ENCODE measurements at places on chromosomes 3 and 15.

DNA sequence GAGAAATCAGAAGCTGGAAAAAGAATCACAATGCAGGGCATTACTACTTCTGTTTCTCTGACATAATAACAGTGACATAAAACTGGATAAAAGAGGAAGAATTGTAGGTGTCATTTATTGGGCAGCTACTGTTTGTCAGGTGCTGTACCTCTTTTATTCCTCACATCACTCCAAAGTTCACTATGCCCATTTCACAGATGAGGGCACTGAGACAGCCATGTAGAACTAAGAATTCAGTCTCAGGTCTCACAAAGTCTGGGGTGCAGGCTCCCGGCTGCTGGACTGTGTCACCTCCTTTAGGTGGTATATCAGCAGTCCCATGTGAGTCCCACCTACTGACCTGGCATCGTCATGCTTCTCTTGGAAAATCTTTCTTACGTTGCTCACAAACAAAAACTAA, 20.8 kb downstream of the TMEM212 start:
- DNase-seq, result no peak

DNA sequence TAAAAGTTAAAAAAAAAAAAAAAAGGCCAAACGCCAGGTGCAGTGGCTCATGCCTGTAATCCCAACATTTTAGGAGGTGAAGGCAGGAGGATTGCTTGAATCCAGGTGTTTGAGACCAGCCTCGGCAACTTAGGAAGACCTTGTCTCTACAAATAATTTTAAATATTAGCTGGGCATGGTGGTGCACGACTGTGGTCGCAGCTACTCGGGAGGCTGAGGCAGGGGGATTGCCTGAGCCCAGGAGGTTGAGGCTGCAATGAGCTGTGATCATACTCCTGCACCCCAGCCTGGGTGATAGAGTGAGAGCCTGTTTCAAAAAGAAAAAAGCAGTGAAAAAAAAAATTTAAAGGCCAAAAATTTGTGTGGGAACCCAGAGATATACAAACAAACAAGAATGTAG, 2.7 kb upstream of the DLEC1 start:
- no peak for DNase-seq

DNA sequence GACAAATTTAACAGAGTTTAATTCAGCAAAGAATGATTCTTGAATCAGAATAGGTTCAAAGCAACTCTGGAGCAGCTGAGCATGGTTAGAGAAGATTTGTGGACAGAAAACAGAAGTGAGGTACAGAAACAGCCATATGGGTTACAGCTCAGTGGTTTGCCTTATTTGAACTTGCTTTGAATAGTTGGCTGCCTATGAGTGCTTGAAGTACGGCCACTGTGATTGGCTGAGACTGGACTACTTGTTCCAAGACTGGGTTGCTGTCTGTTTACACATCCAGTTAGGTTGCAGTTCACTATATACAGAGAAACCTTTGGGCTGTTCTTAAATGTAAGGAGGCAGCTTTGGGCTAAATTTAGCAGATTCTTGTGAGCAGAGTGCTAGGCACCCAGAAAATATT, 79.4 kb upstream of the CADPS start:
- no peak for DNase-seq

DNA sequence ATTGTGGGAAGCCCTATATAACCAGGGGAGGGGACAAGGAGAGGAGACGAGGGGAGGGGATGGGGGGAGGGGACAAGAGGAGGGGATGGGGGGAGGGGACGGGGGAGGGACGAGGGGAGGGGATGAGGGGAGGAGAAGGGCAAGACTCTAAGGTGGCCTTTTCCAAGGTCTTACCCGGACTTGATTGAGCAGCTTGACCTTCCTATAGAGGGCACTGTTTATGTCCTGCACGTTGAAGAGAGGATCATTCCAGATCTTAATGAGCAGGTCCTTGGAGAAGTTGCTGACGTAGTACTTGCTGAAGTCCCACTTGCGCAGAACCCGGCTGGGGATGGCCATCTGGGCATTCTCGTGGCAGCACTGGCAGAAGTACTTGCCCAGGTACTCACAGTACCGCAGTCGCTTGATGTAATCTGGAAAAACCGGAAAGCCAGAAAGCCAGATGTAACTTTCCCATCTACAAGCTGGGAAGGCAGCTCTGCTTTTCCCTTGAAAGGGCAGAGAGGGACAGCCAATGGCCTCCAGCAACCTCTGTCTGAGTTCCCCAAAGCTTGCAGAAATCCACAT, 55.7 kb downstream of the RUBCN start:
- DNase-seq, result no peak

GRCh38 chr3:179716226-179716625, 63.4 kb downstream of the USP13 start:
- DNase-seq, result no peak

DNA sequence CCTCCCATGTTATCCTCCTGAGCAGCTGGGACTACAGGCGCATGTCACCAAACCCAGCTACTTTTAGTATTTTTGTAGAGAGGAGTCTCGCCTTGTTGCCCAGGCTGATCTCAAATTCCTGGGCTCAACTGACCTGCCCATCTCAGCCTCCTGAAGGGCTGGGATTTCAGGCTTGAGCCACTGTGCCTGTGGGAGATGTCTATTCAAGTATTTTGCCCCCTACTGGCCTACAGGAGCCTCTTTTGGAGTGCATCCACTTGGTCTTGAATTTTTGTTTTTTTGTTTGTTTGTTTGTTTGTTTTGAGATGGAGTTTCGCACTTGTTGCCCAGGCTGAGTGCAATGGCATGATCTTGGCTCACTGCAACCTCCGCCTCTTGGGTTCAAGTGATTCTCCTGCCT, 3.2 kb upstream of the DHX30 start:
- DNase-seq, result no peak

DNA sequence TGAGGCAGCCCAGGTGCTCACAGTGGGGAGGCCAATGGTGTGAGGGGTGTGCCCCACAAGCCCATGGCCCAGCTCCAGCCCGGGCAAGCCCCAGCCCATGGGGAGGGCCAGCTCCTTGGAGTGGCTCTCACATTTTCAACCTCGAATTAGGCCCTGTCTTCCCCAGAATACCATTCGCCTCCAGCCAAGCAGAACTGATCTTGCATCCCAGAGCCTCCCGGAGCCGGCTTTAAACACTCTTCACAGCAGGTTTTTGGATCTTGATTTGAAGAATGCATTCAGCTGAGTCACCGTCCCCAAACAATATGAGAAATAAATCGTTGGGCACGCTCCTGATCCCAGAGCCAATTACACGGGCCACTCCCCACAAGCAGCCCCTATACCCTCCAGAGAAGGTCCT, 23.7 kb downstream of the TPRA1 start:
- DNase-seq, result no peak

DNA sequence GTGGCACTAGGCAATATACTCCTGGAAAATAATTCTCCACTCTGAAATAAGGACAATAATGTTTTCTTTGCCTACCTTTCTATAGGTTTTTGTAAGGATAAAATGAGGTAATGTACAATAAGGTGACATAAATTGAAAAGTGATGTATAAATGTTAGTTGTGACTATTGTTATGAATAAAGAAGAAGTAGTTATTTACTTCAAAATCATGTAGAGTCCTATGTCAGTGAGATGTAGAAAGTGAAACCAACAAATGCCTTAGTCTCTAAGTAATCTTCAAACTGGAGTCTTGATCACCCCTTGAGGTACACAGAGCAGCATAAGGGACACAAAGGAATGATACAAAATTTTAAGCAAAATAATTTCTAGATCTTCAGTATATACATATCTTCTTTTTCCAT, 60.3 kb upstream of the TP63 start:
- no peak for DNase-seq

GRCh38 chr3:149390772-149391212, 13.3 kb upstream of the TM4SF1 start:
- no peak for DNase-seq

DNA sequence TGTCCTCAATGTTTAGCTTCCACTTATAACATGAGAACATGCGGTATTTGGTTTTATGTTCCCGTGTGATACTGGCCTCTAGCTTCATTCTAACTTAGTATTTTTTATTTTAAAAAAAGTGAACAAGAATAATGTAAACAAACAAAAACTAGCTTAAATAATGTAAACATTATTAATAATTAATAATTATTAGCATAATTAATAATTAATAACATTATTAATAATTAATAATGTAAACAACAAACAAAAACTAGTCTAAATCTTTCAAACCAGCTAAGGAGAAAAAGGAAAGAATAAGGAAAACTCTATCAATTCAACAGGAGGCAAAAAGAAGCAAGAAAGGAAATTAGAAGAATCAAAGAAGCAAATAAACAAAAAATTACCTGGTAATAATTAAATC, 66.2 kb upstream of the CLSTN2 start:
- no peak for DNase-seq

DNA sequence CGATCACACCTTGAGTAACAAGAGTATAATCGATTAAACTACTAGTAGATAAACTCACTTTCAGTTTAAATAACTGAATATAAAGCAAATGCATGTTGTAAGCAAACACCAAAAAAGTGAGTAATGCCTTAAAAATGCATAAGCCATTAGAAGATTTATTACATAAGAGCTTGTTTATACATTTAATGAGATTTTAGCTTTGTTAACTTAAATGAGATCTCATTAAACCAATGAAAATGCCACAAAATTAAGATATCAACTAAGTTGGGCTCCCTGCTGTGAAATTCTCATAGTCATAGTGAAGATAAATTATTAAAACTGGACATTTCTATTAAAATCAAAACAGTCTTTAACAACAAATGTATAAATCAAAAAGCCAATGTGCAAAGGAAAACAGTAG, 701.2 kb downstream of the NLGN1 start:
- no peak for DNase-seq

GRCh38 chr3:191372122-191372521, 41.8 kb upstream of the UTS2B start:
- DNase-seq, result no peak

GRCh38 chr15:82909080-82909815, 43.3 kb downstream of the HOMER2 start:
- DNase-seq, result no peak

GRCh38 chr3:63977893-63978292, 45.4 kb downstream of the PSMD6 start:
- DNase-seq, result peak; percentile 17

DNA sequence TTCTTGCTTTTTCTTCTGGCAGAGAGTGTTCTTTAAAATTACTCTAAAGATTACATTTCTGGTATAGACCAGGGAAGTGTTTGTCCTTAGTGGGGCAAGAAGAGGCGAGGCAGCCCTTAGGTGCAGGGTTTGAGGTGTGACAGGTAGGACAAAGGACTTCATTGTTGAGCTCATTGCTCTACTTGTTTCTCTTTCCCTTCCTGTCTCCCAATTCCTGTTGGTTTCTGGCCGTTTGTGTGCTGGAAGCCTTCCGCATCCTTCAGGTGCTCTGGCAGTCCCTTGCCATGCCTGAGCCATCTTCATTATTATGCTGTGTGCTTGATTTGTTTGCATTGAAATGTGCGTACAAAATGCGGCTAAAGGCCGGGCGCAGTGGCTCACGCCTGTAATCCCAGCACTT, 85.1 kb downstream of the CCK start:
- DNase-seq, result no peak

GRCh38 chr15:77784361-77785292, 151.9 kb upstream of the LINGO1 start:
- DNase-seq, result no peak

DNA sequence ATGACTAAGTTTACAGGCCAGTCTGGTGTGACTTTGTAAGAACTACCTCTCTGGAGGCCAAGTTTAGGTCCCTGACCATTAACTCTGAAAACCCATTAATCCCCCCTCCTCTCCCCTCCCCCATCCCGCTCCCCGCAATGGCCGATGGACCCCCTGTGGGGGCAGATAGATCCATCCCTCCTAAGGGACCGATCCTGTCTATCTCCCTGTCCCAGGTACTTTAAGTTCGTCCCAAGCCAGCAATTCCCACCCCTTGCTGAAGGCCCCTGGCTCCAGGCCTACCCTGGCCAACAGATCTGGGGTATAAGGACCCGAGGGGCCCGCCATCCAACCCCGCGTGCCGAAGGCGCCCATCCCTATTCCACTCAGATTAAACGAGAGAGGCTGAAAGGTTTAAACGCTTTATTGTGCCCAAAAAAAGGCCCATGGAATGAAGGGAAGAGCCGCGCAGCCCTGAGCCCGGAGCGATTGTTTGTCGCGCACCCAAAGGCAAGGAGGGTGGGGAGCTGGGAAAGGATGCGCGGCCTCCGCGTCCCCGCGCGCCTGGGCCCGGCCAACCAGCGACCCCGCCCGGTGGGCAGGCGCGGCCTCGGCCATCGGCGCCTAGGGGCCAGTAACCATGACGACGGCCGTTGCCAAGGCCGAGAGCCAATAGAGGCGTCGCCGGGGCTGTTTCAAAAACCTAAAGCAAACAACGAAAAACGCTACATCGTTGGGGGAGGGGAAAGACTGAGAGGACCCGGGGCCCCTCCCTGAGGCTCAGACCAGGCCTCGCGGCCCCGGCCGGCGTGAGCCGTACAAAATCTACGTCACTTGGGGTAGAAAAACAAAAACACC, 35.9 kb downstream of the HMCES start:
- peak; percentile 57 for DNase-seq

GRCh38 chr3:134374791-134375581, 739 bp upstream of the AMOTL2 start:
- no peak for DNase-seq

GRCh38 chr3:77122652-77123051, 82.8 kb downstream of the ROBO2 start:
- no peak for DNase-seq

DNA sequence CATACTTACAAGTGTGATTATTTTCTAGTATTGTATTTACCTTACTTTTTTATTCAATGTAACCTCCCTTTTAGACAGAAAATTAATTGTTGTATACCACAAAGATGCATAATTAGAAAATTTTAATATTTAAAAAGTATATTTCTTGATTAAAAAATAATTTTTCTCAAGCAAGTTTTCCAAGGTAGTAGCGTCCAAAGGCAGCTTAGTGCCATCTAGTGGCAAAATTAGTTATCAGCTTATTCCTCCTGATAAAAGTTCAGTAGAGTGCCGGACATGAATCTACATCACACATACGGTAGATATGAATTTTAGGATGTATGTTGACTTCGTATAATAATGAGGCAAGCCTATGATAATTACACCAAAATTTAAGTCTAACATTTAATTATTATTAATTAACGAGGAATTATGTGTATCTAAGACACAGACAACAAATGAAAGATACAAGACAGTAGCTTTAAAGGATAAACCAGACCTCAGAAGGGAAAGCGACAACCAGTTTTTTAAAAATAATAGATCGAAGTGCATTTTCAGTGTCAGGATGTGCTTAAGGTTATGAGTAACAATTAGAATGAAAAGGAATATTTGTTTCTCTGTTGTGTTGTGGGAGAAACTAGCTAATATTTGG, 405.9 kb downstream of the ROBO1 start:
- DNase-seq, result no peak

GRCh38 chr3:43365601-43366305, 79.4 kb downstream of the SNRK start:
- DNase-seq, result no peak

DNA sequence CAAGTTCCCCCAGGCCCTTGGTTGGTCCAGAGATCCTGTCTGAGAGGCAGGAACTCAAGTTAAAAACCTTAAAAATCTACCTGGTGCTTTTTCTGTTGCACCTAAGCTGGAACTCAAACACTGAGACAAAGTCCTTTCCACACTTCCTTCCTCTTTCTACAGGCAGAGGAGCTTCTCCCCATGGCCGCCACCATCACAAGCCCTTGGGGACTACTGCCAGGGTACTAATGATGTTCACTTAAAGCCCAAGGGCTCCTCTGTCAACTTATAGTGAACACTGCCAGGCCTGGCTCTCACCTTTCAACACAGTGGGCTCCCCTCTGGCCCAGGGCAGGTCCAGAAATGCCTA, 26.0 kb downstream of the TM4SF18 start:
- no peak for DNase-seq
